EL (cell line): ENCODE measurements at places on chromosomes 2 and 18.

DNA sequence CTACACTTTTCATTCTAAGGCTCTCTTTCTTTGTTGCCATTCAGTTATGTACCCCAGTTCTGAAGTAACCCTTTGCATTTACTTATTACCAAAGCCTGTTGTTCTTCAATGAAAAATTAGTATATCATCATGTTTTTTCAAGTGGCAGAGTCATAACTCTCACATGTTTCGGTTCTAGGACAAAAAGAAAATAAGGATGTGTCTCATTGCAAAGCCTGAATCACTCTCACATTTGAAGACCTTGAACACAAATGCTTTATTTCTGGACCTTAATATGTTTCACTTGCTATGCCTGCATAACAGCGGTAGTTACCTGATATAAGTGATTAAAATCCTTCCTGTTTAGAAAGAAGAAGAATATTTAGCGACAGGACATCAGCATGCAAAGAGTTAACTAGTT, 49.1 kb downstream of the ZEB2 start:
- no peak for DNase-seq

DNA sequence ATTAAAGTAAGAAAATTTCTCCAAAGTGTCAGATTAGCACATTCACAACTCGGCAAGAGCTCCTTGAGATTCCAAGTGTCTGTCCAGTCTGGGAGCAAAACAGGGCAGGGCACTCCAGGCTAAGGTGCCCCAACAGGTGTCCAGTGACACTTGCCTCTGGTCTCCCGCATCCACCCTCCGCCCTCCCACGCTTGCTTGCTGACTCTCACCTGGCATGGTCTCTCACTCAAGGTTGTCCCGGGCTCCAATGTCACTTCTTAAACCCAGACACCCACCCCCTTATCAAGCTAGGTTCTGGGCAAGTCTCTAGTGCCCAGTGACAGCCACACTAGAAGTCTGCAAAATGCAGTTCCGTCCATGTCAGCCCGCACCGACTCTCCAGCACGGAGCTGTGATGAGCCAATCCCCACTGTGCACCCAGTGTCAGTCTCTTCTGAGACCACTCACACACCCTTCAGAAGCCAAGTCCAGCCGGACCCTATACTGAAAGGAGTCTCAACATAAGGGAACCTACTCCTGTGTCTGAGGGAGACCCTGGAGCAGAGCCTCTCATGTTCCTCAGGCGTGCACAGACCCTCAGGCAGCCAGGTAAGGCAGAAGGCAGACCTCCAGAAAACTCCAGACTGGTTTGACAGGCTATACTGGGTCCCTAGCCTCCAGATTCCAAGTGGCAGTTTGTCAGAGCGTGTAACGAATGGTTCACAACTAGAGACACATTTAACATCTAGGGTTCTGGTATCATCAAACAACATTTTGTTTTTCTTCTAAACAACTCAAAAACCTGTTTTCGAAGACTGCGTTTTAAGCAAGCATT, 45.6 kb downstream of the HDLBP start:
- no peak for DNase-seq

GRCh38 chr2:231256494-231256893, 58.1 kb downstream of the ARMC9 start:
- no peak for DNase-seq

DNA sequence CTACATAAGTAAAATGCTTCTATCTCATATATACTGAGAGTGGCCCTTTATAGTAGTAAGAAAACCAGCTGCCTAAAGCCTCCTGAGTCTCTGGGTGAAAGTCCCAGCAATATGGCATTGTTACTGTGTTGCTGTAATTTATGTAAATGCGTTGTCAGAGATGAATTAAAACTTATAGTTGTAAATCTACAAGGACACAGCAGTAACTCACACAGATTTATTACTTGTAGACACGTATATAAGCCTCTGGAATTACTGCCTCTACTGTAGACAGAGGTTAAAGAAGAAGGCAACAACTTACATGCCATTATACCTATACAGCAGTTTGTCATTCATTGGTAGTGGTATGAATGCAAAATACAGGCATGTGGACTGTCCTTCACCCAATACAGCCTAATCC, 169.1 kb upstream of the BOD1L2 start:
- no peak for DNase-seq

DNA sequence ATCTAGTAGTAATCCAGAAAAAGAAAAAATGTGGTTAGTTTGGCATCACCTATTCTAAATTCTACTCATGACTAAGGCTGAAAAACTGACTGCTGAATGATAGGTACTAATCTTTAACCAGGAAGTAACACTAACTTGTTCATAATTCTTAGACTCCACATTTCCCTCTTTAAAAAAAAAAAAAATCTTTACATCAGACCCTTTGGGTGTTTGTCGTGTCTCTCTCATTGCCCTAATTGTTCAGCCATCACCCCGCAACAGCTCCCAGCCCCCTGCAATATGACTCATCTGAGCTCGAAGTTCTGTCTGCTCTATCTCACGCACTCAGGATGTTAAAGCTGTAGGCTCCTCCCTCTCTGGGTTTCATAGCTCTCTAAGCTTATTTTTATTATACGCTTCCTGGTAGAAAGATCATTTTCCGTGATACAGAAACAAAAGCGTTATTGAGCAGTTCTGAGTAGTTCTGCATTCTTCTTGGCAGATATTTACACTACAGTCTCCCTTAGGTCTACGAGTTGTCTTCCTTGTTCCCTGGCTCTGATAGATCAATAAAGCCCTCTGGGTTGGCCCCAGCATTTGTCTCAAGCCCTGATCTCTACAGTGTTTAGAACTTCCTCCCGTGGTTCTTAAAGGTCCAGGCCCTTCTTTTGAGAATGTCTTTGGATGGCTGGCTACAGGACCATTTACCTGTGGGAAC, 95.6 kb downstream of the TNFRSF11A start:
- peak; percentile 81 for DNase-seq
